Stimulated activated CD4-positive, alpha-beta T cell treated with anti-CD3 and anti-CD28 coated beads, TNF-alpha, amount 100 ng/mL, for 24 hours (primary cell): ENCODE measurements at places on chromosomes 6 and 20.

DNA sequence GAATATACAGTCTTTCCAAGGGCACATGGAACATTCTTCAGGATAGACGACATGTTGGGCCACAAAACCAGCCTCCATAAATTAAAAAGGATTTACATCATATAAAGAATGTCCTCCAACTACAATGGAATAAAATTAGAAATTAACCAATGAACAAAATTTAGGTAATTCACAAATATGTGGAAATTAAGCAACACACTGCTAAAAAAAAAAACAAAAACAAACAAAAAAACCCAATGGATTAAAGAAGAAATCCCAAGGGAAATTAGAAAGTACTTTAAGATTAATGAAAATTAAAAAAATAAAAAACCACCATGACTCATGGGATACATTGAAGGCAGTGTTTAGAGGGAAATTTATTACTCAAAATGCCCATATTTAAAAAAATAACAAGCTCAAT is 21.4 kb upstream of the NT5E start:
- no peak for DNase-seq

DNA sequence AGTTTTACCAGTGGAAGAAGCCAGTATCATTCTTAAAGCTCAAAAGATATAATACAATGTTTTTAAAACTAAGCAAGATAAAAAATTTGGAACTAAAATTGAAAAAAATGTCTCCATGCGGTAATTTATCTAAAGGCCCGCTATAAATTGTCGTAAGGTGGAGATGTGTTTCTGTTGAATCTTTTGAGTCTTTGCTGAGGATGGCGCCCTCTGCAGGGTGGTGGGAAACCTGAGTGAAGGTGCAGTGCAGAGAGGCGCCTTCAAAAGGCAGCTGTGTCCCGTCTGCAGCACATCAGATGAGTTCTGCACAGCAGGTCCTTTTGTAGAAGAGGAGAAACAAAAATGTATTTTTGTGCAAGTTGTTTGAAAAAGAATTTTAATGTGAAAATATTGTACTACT is 29.4 kb upstream of the KIF25 start:
- no peak for DNase-seq

DNA sequence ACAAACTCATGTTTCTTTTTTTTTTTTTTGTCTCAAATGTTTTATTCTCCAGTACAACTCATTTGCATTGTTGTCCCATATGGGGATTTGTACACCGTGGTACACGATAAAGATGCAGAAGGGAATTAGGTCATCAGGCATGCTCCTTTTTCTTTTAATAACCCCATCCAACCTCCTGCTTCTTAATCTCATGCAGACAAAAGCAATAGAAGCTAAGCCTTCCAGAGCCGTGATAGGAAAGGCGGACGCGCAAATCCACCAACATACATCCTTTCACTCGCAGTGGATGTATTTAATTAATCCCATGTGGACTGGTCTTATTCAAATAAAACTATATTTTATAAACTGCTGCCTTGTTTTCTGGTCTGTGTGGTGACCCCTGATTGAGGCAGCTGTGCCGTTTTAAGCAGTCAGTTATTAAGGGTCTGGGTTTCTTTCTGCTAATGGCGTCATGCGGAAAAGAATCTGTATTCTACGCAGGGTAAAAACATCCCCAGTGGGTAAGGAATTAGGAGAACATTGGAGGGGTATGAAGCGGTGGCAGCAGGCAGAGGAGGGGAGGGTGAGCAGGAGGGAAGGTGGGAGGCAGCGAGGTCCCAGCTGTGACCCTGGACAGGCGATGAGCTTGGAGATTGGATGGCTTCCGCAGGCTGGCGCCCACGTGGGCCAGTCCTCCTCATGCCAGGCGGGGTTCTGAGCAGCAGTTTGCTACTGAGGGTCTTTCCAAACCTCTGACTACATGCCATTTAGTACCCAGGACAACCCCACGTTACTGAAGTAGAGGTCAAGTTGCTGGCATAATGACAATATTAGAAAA is 172.8 kb downstream of the LINC00237 start:
- DNase-seq, result no peak

DNA sequence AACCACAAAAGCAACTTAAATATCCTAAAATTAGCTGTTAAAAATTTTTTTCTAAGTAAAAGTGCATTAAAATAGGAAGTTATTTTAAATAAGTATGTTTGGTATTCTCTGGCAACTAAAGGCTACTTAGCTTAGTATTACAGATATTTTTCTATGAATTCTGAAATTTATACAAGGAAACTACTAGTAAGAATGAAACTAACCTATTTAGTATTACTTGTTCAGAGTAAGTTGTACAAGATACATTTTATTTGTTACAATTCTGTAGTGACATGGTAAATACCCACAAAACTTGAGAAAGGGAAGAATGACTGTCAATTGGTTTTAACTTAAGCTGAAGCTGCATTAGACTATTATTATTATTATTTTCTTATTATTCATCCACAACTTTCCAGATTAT is 6.5 kb downstream of the PHIP start:
- no peak for DNase-seq

GRCh38 chr6:139161169-139161568 is 26.3 kb downstream of the HECA start:
- no peak for DNase-seq

DNA sequence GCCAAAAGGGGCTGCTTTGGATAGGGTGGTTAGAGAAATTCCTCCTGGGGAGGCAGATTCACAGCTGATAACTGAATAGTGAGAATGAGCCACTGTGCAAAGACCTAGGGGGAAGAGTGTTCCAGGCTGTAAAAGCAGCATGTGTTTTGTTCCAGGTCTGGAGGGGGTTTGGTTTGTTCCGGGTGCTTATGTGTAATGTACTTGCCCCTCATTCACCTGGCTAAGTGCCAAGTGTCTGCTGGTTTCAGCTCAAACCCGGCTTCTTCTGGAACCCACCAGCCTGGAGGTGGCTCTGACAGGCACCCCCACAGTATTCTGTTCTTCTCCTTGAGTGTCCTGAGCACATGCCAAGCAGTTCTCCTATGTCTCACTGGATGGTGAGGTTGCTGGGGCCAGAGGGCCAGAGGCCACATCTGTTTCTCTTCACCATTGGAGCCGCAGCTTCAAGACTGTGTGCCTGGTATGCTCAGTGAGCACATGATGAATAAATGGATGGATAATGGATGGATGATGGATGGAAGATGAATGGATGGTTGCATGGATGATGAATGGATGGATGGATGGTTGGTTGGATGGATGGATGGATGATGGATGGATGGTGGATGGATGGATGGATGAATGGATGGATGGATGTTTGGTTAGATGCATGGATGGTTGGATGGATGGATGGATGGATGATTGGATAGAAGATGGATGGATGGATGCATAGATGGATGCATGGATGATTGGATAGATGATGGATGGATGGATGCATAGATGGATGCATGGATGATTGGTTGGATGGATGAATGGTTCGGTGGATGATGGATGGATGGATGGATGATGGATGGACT is 227.6 kb downstream of the BMP7 start:
- no peak for DNase-seq

- DNase-seq, result no peak
Observed at GRCh38 chr6:144870782-144871181, 585.6 kb downstream of the UTRN start.

DNA sequence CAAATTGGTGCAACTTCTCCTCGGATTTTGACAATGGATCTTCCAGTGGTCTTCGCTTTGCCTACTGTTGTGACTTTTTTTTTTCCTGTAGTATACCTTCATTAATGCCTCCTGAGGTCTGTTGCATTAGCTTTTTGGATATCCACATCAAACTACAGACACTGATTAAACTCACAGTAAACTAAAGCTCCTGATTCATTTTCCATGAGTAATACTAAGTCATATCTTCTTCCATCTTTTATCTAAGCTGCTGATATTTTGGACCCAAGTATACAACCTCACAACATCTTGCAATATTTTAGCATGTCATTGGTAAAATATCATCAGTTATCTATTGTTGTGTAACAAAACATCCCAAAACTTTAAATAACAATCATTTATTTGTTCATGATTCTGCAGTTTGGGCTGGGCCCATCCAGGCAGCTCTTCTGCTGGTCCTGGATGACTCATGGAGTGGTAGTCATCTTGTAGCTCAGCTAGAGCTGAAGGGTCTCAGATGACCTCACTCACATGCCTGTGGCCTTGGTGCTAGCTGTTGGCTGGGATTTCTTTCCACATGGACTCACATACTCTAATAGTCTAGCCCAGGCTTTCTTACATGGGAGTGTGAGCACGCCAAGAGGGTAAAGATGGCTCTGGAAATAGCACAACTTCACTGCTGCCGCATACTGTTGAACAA is 78.3 kb upstream of the SRSF6 start:
- no peak for DNase-seq

DNA sequence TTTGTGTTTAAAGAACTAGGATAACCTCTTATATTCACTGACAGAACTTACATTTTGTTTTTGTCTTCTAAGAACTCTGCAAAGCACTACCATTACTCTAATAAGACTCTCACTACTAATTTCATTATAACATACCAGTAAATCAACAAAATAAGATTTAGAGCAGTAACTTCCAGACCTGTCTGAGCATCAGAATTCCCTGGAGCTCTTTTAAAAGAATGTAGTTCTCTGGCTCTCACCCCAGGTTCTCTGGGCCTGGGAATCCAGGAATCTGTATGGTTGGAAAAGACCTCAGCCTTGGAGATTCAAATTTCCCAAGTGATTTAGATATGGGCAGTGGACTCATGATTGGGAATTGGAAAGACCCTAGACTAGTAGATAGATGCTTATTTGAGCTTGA is 89.4 kb downstream of the JAG1 start:
- DNase-seq, result no peak

DNA sequence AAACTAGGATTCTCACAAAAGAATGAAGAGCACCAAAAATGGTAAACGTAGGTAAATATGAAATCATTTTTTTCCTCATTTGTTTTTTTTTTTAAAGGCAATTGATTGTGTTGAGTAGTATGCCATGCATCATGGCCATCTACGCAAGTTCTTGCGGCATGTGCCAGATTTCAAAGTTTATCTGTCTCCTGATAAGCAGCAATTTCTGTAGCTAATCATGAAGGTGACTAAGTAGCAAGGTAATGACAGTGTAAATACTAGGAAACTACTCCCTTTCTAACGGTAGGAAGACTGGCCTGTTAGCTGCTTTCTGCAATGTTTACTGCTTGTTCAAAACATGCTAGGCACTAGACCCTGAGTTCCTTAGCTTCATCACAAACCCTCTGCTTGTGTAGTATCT is 13.4 kb upstream of the LY86 start:
- no peak for DNase-seq

DNA sequence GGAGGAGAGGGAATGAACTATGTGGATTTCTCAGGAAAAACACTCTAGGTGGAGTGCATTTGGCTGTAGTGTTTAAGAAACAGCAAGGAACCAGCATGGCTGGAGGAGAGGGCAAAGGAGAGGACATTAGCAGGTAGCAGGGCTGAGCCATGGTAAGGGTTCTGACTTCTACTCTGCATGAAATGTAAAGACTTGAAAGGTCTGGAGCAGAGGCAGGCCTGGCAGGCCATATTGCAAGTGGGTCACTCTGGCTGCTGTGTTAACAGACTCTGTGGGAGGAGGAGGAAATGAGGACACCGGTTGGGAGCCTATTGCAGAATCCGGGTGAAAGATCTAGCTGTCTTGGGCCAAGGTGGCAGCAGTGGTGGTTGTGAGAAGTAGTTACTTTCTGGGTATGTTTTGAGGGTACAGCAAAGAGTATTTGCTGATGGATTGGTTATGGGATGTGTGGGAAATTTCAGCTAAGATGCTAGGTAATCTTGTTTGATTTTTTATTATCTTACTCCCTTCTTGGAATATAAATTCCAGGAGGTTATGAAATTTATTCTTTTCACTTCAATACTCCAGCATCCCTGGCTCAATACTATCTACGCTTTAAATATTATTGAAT is 115.9 kb upstream of the BCLAF1 start:
- no peak for DNase-seq

DNA sequence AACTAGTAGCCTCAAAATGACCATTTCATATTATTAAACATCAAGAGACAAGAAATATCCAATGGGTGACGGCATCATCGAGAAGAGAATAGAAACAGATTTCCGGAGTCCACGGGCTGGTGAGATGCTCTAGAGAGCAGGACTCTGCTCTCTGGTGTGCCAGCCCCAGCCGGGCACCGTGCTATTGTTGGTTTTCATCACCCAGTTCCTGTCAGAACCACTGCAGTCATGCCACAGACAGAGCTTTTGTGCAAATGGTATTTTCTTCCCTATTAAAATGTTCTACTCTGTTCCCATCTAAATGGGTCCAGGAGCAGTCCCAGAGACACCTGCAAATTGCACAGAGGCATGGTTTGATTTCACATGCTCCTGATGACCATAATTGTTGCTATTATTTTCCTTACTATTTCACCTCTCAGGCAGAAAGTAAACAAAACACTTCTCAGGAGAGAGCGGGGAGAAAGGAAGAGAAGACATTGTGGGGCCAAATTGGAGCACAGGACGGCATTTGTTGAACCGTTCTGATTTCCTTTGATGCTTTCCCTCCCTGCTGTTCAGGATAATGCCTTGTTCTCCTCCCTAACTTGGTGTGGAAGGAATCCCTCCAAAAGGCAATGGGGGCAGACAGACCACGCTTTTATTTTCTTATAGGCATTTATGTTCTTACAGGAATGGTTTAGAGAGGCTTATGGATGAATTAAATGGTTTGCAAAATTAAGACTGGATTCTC is 11.4 kb upstream of the RAMACL start:
- no peak for DNase-seq

DNA sequence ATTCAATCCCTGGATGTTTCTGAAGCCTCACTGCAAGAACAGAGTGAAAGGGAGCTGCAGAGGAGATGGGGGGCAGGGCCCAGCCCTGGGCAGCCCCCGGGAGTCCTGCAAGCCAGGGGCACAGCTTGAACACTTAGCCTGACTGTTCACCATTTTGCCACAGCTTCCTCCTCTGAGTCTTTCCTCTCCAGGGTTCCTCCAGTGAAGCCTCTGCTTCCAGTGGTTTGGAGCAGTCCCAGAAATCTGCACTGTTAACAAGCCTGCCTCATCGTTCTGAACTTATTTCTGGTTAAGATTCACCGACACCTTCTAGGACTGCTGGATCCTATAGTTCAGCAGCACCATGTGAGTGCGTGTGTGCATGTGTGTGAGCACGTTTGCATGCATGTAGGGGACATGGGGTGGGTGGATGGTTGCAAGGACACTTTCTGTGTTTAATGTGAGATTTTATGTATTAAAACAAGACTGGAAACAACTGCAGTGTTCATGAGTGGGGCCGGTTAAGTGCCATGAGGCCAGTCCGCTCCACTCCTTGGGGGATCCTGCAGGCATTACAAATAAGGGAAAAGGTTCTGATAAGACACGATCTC is 24.6 kb downstream of the CEBPB start:
- DNase-seq, result no peak

GRCh38 chr20:43825051-43825402 is 89.6 kb upstream of the TOX2 start:
- DNase-seq, result no peak
